ENCODE measurements at places on chromosomes 7 and 10.

DNA sequence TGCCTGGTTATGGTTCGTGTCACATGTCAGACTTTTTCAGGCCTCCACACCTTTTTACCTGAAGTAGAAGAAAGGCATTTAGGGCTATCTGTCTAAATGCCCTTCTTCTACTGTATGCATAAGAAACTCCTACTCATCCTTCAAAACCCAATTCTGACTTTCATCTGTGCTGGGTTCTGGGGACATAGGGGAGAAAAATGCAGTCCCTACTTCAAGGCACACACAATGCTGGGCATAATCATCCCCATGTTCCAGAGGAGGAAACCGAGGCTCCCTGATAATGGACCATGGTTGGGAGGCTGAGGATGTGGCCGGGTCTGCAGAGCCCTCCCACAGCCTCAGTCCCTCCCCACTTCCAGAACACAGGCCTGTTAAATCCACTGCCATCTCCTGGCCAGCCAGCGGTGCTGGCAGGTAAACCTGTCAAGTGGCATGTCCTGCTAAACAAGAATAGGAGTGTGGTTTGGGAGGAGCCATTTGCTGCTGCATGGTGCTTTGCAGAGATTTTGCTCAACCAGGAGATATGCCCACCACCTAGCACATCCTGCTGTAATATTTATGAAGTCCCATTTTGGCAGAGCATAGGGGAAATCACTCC lies 32.0 kb downstream of the GRID1 start:
- DNase-seq, result no peak

GRCh38 chr10:67785098-67785497 lies 52.9 kb downstream of the DNAJC12 start:
- DNase-seq, result peak; percentile 54

GRCh38 chr10:120005207-120006201 lies 113.0 kb downstream of the SEC23IP start:
- DNase-seq, result no peak

DNA sequence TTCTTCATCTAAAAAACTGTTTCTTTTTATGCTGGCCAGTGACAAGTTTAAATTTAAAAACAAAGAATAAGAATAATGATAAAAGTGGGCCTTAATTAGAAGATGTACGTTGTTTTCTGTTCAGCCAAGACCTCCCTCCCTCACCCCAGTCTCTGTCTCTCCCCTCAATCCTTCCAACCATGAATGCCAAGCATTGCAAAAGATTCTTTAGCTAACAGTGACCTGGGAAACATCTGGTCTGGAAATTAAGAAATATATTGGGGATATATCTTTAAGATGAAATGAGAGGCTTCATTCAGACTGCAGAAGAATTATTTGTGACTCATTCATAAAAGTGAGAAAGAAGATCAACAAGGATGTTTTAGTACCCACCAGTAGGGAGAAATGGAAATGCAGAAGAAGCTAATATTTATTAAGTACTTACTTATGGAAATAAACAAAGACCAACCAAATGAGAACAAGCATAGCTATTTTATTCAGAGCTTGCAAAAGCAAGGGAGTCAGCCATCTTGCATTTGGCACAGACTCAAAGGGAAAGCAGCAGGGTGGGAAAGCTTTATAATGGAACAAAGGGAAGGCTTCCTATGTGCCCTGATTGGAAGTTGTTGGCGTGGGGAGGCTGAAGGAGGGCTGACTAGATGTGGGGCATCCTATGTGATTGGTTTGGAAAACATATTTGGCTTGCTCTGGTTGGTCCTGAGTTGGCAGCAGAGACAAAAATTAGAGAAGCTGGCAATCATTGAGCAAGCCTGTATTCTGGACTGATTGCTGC lies 595.4 kb upstream of the GHITM start:
- DNase-seq, result no peak

- DNase-seq, result no peak
These were observed 717.6 kb downstream of the GRM8 start for GRCh38 chr7:126535176-126535575.

GRCh38 chr7:109873296-109873695 lies 1217.6 kb upstream of the LRRN3 start:
- no peak for DNase-seq

DNA sequence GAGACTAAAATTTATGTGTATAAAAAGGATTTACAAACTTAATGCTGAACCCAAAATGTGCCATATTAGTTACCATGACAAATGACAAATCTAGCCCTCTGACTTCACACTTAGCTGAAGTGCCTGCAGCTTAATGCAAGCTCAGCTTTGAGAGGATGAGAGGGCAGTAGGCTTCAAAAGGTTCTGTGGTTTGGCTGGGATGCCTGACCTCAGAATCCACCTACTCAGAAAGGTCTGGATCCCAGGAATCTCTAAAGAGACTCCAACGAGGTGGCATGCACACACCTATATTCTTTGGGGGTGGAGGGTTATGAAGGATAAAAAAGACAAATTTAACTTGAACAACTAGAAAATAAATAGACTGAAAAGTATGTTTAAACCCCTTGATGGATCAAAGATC lies 213.4 kb downstream of the TAX1BP1 start:
- DNase-seq, result no peak

DNA sequence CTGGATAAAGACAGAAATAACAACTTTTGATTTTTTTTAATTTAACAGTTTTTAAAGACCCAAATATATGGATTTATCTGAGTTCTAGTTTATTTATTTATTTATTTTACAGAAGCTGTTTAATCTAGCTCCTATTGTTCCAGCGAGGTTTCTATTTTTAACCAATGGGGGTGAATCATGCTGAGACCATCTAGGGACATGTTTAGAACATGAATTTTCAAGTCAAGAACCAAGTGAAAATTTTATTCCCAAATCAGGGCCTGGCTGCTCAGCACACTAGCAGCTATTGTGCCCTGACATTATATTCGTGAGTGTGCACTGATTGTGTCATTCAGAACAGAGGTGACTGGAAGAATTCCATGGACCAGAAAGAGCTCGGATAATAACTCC lies 24.6 kb upstream of the MPP7 start:
- DNase-seq, result no peak

GRCh38 chr10:58453105-58453504 lies 59.6 kb upstream of the BICC1 start:
- DNase-seq, result no peak

- DNase-seq, result no peak
These were observed 132.4 kb downstream of the TSPAN12 start for GRCh38 chr7:120725376-120726039.

GRCh38 chr7:72072901-72073300 lies 339.2 kb downstream of the CALN1 start:
- DNase-seq, result no peak

GRCh38 chr7:26428571-26428970 lies 136.9 kb downstream of the SNX10 start:
- no peak for DNase-seq

DNA sequence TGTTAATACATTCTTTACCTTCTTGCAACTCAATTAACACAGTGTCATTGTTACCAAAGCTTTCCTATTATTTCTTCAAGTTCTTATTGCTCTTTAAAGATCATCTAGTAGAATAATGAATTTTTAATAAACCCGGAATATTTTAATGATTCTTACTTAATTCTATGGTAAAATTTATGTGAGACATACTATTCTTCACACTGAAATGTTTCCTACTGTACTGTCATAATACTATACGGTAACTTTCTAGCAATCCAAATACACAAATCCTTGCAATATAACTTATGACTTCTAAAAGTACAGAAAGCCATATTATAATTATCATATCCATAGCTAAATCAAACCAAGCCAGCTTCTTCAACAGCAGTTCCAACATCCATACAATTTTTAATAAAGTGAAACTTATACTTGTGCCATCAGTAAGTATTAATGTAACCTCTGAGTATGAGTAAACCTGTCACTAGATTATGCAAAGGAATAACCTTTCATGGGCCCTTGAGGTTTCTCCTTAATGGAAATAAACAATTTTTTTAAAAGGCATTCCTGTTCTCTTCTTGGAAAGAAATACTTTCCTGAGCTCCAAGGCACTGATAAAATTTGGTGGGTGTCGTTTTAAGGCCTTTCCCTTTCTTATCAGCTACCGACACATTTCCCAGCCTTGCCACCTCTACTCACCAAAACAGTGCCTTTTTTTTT lies 87.4 kb downstream of the IMMP2L start:
- no peak for DNase-seq

DNA sequence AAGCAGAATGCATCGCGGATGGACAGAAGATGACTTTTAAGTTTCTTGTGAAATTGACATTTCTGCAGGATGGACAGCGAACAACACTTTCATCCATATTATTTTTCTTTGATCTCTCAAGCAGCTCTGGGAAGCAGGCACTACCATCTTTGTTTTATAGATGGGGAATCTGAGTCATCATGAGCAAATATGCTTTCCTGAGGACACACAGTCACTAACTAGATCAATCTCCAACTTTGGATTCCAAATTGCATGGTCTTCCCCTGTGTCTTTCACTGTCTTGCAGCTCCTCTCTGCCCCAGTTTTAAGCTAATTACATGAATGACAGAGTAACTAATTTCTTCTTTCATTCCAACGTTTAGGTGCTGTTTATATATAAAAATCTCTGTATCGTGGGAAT lies 201.5 kb downstream of the ADAM12 start:
- no peak for DNase-seq

- DNase-seq, result no peak
These were observed 248.4 kb upstream of the HGF start for GRCh38 chr7:82018226-82018625.

- peak; percentile 32 for DNase-seq
These were observed at the start of gene TBXAS1 for GRCh38 chr7:139829025-139829774. Gene TBXAS1 (plus strand): TSS chr7:139829264. CDS start chr7:139829391, 127 bp downstream.

- DNase-seq, result no peak
These were observed 83.7 kb downstream of the C10orf105 start for GRCh38 chr10:71635867-71636266.

DNA sequence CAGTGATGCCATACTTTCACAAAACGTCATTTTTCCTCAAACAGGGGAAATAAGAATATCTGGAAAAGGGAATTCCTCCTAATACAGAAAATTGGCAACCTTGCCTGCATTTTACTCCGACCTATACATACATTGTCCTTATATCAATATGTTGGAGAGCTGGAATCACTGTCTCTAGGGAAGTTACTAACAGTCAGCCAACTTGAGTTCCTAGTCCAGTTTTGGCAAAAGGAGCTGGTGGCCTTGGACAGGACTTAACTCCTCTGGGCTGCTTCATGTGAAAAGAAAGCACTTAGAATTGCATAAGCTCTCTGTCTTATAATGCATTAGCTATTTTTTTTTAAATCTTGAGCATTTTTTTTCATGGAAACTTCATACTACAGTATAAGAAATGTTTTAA lies 174.2 kb upstream of the HGF start:
- no peak for DNase-seq

DNA sequence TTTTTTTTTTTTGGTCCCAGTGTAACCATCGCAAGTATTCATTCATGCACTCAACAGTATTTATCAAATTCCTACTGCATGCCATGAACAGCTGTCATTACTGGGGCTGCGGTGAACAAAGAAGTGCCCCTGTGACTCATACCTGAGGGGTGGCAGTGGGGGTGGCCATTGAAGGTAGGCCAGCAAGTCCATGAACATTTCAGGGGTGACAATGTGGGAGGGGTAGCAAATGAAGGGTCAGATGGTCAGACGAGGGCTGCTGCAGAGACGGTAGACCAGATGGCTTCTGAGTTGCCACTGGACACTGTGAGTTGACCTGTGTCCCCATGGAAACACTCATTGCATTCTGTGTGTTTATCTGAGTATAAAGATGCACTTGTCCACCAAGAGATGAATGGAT lies 92.5 kb upstream of the PITRM1 start:
- DNase-seq, result no peak

GRCh38 chr10:124709861-124710260 lies 34.3 kb downstream of the FAM53B start:
- DNase-seq, result no peak

DNA sequence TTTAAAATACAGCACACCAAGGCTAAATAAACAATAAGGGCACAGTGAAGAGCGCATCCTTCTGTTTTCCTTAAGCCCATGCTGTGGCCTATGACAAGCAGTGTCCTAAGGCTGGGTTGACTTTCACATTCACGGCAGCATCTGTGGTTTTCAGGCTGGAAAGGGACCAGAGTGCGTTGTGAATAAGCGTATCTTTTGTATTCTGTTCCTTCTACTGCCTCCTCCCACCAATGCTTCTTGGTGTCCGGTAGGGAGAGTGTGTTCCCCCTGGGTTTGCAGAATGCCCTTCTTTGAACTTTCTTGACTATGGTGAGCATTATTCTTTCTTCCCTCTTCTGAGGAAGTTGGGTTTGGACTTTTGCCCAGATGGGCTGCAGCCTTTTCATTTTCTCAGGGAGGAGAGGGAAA lies 73.6 kb downstream of the ABCA13 start:
- DNase-seq, result no peak

DNA sequence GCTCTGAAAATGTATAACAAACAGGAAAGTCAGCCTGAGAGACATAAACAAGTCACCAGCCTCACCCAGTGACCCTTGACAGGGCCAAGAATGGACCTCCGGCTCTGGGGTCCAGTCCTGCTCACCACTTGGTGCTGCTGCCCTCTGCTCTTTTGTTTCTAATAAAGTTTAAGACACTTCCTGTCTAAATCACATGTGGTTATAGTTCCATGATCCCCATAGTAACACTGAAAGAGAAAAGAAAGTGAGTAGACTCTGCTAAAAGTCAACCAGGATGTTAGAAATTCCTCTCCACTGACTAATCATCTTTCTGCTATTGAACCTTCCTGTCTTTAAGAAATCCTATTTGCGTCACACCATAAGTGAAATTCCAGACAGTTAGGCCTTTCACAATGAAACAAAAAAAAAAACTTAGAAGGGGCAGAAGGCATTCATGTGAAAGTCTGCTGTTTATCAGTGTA lies 179.2 kb upstream of the BET1 start:
- DNase-seq, result no peak

GRCh38 chr7:23462846-23463245 lies 7.4 kb downstream of the IGF2BP3 start:
- DNase-seq, result no peak

- no peak for DNase-seq
These were observed 4.4 kb downstream of the CAV1 start for GRCh38 chr7:116529250-116529649.

DNA sequence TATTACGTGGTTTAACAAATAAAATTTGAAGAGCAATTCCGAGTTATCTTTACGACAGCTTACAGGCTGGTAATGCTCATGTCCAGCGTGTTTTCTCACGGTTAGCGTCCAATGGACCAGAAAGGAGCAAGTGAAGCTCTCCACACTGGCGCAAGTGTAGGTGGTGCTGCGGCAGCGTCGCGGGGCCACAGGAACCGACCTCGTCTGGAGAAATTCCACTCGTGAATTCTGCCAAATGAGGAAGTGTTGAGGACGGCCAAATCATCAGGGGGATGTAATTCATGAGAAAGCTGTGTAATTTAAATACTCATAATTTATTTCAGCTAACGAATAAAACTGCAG lies 350 bp upstream of the ZNF37A start:
- no peak for DNase-seq
